ENCODE measurements at places on chromosomes 2 and 18.

GRCh38 chr18:62881509-62882016 is 166.2 kb downstream of the PHLPP1 start:
- DNase-seq, result no peak

DNA sequence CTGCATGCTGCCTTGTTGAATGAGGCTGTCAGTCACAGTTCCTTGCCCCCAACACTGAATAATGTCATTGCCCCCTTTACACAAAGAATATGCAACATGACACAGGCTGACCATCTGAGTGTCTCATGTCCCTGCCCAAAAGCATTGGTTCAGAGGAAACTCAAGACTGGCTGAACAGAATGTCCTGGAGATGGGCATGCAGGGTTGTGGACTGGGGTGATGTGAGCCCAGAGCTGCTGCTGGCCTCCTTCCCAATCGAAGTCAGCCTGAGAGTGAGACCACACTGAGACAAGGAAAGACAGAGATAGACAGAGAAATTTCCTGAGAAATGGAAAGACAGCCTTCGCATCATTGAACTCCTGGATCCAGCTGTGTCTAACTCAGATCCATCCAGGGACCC is 110.1 kb downstream of the PID1 start:
- no peak for DNase-seq

DNA sequence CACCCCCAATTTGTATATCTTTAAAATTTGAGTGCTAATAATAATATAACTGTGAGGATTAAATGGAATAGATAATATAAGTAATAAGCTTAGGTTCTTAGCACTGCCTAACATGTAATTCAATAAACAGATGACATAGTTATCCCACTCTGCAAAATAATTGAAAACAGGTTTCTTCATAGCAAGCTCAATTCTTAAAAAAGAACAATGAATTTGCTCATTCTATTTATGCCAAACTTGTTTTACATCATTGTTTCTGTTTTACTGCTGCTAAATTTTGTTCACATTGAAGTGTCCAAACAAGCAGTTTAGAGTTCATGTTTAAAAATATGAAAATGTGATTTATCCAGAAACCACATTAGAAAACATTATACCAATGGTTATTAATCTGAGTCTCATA is 217.0 kb downstream of the MBD5 start:
- DNase-seq, result no peak

DNA sequence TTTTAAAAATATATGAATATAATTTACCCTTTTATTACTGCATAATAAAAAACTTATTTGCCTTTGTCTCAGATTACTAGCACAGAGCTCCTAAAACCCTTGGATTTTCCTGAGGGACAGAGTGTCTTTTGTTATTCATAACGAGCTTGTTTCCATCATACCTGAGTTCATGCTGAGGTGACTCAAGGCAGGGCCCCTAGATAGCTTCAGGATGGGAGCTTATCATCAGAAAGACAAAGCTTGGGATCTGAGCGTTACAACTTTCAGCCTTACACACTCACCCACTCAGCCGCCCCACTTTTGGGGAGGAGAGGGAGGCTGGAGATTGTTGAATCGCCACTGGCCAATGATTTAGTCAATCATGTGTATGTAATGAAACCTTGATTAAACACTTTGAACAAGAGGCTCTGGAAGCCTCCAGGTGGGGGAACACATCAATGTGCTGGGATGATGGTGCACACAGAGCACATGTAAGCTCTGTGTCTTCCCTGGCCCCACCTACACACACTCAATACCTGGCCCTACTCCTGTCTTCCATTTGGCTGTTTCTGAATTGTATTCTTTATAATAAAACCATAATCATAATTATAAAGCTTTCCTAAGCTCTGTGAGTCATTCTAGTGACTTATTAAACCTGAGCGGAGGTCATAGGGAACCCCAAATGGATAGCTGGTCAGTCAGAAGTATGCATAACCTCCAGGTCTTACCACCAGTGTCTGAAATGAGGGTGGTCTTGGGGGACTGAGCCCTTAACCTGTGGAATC is 28.5 kb upstream of the DNAH7 start:
- no peak for DNase-seq

- DNase-seq, result no peak
Measured at GRCh38 chr18:36543991-36544725, 246.6 kb downstream of the FHOD3 start.

Data from stimulated activated CD8-positive, alpha-beta memory T cell treated with anti-CD3 and anti-CD28 coated beads, Interleukin-4, amount 100 ng/mL, for 4 hours (primary cell).